ENCODE measurements at places on chromosomes 16 and 17. TPM values are rescaled to one million over a fixed set of nuclear protein-coding genes. Genes with fewer than 3 reads are reported as not detected.

DNA sequence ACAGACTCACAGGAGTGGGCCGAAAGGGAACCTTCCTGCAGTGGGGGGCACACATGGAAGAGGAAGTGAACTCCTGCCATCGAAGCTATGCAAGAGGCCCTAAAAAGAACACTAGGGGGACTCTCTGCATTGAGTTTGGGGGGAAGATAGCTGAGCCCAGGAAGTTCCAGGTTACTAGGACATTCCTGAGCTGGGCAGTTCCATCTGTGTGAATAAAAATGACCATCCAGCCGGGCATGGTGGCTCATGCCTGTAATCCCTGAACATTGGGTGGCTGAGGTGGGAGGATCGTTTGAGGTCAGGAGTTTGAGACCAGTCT lies 211.8 kb downstream of the ZNF423 start:
- DNase-seq: no peak

GRCh38 chr17:2967515-2967914 lies 95.9 kb downstream of the OR1D5 start:
- no peak for DNase-seq

- no peak for DNase-seq
Measured at GRCh38 chr17:22158364-22158763, 466.0 kb downstream of the KCNJ18 start.

DNA sequence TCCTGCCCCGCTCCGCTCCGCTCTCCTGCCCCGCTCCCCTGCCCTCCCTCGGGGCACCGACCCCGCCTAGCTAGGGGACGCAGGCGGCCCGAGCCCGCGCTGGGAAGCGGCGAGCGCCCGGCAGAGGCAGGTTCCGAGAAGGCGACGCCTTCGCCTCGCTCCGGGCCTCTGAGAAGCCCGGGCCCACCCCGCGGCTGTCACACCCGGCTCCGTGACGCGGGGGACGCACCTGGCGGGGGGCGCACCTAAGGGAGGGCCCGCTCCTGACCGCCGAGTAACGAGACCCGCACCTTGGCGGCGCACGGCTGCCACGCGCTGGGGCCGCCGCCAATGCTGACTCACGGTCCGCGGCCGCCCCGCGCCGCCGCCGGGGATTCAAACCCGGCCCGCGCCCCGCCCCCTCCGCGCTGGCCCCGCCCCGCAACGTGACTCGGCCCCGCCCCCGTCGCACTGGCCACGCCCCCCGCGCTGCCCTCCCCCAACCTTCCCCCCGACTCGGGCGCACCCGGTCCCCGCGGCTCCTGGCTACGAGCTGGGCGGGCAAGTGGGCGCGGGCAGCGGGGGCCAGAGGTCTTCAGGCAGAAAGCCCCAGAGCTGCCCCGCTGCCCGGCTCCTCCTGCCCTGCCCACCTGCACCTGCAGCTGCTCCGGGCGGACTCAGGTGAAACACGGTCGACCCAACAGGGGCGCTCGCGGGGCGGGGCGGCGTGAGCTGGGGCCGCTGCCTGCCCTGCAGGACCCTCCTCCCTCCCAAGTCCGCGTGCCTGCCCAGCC lies 27.8 kb downstream of the GNPTG start:
- peak; percentile 78 for DNase-seq

DNA sequence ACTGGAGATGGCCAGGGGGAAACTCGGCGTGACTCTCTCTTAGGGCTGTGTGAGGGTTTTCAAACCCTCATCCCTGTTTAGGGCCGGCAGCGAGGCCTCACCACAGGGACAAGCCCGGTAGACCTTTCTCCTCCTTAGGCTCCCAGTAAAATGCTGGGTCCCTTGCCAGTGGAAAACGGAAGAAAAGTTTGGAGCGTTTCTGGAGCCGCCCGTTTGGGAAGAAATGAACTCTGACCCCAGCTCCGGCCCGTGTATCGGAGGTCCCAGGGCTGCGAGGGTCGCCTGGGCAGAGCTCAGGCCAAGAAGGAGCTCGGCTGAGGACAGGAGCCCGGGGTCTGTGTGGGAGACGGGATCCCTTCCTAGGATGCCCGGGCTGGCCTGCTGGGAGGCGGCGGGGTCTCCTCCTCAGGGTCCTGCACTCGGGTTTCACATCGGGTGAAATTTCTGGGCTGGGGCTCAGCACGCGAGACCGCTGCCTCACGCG lies 23.2 kb downstream of the ZNF213 start:
- DNase-seq: no peak

Gene TMEM92
- 0.07 TPM for polyA plus RNA-seq

DNA sequence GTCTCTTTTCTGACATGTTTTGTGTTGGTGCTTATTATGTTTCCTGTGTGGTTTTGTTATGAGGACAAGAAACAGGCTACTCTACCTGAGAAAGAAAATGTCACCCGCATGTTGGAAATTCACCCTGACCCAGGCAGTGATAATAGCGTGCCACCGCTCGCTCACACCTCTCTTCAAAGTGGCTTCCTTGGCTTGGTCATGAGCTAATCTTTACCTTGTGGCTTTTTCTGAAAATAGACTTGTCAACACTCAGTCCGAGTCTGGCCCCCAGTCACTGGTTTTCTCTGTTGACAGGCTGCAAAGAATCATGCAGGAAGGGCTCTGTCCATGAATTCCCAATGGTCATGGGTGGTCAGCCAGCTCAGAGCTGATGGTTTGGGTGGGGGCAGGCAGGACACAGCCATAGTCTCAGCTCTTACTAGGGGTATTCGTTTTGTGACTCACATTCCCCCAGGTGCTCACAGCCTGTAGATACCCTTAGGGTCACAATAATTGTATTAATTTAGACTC lies 121.3 kb upstream of the CACNG5 start:
- DNase-seq: no peak

DNA sequence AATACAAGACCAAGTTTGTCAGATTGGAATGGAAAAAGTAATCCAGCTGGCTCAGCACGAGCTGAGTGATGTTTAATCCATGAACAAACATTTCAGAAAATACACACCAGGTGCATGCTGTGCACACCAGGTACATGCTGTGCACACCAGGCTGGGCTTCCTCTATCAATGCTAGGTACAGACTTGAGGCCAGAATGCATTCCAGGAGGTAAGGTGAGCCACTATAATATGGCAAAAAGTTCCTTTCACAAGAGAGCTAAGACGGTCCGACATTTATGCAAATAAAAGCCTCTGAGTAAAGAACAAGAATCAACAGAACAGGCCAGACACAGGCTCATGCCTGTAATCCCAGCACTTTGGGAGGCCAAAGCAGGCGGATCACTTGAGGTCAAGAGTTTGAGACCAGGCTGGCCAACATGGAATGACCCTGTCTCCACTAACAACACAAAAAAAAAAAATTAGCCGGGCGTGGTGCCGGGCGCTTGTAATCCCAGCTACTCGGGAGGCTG lies 128.2 kb downstream of the ZNF778 start:
- DNase-seq: no peak

GRCh38 chr17:46764000-46764708 lies 54.3 kb downstream of the WNT3 start:
- DNase-seq: no peak

All from psoas muscle (tissue), 8 donors.